Daoy (cell line): ENCODE measurements at places on chromosomes 1 and 21. TPM values are rescaled to one million over a fixed set of nuclear protein-coding genes. Genes with fewer than 3 reads are reported as not detected.

- DNase-seq: no peak
Observed at GRCh38 chr1:169186106-169186505, 79.6 kb downstream of the ATP1B1 start.

The LMOD1 gene
- total RNA-seq: not detected in 2 replicates

DNA sequence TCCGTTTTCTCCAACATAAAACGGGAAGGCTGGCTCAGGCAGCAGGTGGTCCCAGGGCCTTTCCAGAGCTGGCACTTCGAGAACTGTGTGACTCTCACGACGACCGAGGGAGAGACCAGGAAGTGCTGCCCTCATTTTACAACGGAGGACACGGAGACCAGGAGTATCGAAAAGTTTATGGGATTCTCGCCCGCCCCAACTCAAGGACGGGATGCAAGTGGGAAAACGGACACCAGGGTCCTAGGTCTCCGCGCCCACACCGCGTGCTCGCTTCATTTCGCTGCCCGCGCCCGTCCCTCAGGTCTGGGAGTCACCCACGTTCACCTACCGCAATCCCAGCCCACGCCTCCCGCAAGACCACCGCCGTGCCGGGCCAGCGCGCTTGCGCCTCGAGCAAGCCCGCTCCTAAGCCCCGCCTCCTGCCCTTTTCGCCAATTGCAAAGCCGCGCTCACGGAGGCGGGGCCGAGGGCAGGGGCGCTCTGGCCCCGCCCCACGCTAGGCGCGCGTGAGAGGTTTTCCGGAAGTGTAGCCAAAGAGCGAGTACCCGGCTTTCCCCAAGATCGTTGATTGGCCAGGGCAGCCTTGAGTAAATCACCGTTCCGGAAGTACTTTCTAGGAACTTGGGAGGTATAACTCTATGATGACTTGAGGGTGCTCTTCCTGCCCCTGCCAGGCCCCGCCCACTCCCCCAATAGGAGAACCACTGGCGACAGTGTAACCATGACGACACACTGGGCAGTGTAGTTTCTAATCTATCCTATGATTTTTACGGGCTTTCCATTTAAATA lies at the start of gene PARS2:
Gene PARS2 (minus strand): TSS at position 391 of the 789 bp plus-strand sequence. CDS start 5,362 bp downstream, outside the sequence.
- DNase-seq: peak; percentile 99

GRCh38 chr1:175072099-175072951 lies 4.7 kb downstream of the TNN start:
- DNase-seq: peak; percentile 79

The AMY2A gene
- total RNA-seq: not detected in 2 replicates

DNA sequence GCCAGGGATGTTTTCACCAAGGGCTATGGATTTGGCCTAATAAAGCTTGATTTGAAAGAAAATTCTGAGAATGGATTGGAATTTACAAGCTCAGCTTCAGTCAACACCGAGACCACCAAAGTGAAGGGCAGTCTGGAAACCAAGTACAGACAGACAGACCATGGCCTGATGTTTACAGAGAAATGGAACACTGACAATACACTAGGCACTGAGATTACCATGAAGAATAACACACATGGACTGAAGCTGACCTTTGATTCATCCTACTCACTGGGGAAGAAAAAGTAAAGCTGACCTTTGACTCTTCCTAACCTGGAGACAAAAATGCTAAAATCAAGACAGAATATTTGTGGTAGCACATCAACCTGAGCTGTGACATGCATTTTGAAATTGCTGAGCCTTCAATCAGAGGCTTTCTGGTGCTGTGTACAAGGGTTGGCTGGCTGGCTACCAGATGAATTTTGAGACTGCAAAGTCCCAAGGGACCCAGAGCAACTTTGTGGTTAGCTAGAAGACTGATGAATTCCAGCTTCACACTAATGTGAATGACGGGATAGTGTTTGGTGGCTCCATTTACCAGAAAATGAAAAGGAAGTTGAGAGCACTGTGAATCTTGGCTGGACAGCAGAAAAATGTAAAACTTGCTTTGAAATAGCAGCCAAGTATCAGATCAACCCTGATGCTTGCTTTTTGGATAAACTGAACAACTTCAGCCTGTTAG lies 190.4 kb upstream of the KCTD3 start:
- no peak for DNase-seq

The PKP1 gene
- total RNA-seq: 0.18 and 0.34 TPM in 2 replicates

DNA sequence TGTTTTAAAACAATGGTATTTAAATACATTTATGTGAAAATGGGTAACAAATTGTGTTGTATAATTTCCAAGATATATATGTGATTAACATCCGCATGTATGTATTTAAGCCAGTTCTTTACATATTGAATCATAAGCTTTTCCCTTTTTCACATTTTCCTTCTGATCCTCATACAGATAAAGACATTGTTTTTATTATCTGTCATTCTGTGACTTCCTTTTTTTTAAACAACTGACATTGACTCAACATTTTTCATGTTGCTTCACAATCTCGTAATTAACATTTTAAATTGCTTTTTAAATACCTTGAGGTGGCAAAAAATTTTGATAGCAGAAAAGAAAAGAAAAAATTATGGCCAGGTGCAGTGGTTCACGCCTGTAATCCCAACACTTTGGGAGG lies 1.4 kb downstream of the STXBP3 start:
- DNase-seq: no peak

DNA sequence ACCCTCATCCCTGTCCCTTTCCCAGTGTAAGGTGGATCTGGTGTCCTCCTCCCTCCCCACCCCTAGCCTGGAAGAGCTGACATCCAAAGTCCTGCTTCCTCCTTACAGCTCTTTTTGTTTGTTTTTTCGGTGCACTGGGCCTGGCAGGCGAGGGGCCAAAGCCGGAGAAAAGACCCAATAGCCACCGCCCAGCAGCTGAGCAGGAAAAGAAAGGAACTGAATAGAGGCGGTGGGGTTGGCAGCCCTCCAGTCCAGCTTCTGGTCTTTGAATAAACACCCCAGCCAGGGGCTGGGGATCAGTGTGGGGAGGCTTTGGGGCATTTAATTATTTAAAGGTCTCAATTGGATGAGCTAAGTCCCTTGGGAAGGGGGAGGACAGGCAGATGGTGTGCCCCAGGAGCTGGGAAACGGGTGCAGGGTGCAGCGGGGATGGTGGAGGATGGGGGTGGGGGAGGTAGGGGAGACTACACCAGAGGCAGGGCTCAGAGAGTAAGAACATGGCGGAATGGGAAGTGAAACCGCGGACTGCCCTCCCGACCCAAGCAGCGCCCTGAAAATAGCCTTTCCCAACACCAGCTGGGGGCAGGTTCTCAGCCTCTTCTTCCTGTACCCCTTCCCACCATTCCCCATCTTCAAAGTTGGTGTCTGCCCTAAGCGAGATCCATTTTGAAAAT lies 20.2 kb downstream of the BTG2 start:
- peak; percentile 34 for DNase-seq

- DNase-seq: no peak
Observed at GRCh38 chr1:36458910-36459309, 5.3 kb downstream of the MRPS15 start.

DNA sequence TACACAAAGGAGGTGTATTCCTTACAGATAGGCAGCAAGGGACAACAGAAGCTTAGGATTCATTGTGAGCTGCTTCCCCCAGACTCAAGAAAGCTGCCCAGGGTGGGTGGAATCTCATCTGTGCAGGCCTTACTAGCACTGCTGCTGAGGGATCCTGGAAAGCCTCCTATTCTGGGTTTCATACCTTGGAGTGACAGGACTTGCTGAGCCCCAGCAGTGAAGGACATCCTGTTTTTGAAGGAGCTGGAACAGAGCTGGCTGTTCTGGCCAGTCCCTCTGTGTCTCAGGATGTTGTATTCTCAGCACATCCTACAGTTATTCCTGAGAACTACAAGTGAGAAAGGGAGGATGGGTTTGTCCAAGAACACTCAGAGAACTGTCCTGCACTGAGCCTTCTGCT lies 486.3 kb downstream of the PTPRU start:
- no peak for DNase-seq

GRCh38 chr1:41014871-41015270 lies 6.7 kb downstream of the SLFNL1 start:
- DNase-seq: no peak

DNA sequence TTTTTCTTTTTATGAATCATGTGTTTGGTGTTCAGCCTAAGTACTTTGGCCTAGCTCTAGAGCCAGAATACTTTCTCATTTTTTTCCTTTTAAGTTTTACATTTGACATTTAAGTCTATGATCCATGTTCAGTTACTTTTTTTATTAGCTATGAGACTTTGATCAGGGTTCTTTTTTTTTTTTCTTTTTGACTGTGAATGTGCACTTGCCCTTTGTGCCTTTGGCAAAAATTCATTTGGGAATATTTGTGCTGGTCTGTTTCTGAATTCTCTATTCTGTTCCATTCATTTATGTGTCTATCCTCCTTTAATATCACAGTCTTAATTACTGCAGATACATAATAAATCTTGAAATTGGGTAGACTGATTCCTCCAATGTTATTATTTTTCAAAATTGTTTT lies 93.8 kb downstream of the MAP3K21 start:
- DNase-seq: no peak

DNA sequence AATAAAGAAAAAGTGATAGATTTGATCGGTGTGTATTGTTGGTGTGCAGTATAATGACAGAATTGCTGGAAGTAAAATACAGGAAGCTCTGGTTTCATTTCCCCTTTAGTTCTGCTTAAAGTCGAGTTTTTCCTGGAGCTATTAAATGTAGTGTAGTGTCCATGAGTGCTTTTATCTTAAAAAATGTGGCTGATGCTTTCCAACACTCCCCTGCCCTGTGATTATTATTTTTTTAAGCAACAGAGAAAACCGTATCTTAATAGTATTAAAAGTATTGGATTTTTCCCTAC lies 1.1 kb downstream of the LGALS8 start:
- no peak for DNase-seq

GRCh38 chr1:88276163-88276562 lies 407.9 kb upstream of the PKN2 start:
- peak; percentile 3 for DNase-seq

The SMIM1 gene
- not detected in 2 replicates for total RNA-seq

GRCh38 chr1:167013108-167013929 lies 24.2 kb downstream of the MAEL start:
- no peak for DNase-seq

GRCh38 chr1:1212780-1213344 lies 1.1 kb downstream of the TNFRSF4 start:
- DNase-seq: no peak

The GNG4 gene
- total RNA-seq: 0.98 and 2.2 TPM in 2 replicates

DNA sequence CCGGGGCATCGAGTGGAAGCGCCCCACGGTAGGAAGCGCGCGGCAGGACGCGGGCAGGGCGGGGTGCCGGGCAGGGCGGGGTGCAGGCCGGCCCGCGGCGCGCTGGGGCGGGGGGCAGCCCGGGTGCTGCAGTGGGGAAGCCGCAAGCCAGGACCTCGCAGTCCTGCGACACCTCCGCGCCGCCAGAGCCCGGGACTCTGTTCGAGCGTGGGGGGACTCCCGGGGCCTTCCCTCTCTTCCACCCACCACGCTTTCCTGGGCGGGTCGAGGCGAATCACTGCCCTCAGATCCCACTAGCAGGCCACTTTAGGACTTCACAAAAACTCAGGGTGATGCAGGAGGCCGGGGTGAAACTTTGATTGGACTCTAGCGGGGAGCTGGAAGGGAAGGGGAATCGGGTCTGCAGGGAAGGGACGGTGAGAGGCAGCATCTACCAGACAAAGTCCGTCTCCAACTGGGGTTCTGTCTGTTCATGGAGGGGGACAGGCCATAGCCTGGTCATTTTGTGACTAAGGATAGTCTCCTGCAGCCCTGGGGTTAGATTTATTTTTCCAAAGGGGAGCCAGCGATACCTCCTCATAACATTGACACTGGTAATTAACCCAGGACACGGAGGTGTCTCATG lies 623 bp downstream of the CAPN2 start:
- DNase-seq: peak; percentile 40

- DNase-seq: peak; percentile 41
Observed at GRCh38 chr1:147504801-147505311, 36.4 kb upstream of the BCL9 start.

DNA sequence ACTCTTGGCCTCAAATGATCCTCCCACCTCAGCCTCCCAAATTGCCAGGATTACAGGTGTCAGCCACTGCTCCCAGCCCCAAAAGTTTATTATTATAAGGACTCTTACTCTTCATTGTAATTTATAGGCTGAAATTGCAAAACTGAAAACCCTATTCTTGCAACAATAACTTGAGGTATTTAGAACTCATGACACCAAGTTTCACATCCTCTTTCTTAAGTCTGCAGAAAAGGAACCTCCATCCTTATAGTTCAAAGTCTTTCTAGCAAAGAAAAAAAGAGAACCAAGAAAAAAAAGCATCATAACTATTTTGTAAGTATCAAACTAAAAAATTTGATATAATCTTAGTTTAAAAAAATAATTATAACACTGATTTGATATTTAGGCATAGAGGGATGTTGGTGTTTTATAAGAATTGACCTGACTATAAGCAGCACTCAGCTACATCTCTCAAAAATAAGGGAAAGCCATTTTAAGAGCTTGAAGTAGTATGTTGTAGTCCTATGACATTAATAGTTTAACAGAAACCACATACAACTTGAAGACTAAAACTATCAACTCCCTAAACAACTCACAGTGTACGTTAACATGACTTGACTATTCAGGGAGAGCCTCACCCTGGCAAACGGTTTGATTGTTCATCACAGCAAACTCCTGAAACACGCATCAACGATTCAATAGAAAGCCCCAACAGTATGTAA lies 122.4 kb downstream of the AKT3 start:
- DNase-seq: no peak

- no peak for DNase-seq
Observed at GRCh38 chr1:52239708-52240001, 97.8 kb downstream of the ZFYVE9 start.

The UBASH3A gene
- 0.18 TPM in 1 of 2 replicates, not detected in the other for total RNA-seq

DNA sequence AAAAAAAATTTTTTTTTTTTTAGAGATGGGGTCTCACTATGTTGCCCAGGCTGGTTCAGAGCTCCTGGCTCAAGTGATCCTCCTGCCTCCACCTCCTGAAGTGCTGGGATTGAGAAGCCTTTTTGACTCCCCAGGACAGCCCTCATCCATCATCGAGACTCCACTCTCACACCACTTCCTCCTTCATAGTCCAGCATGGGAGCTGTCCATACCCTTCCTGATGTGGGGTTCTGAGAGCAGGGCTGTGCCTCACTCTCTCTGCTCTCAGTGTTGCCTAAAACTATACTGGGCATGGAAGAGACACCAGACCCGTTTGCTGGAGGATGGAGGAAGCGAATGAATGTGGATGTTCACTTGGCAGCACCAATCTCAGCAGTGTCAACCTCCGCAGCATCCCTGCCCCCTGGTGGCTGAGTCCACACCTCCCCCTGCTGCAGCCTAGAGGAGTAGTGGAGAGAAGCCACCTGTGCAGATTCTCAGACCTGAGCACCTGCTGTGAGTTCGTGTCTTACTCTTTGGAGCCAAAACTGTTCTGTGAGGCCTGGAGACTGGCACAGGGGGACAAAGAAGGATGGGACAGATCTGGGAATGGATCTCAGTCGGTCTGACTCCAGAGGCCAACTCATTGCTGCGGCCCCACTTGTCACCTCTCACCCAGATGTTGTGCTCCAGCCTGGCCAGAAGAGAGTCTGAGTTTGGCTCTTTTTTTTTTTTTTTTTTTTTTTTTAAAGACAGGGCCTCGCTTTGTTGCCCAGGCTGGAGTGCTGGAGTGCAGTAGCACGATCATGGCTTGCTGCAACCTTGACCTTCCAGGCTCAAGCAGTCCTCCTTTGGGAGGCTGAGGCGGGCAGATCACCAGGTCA lies 17.7 kb downstream of the TINAGL1 start:
- peak; percentile 88 for DNase-seq

The AVPR1B gene
- not detected in 2 replicates for total RNA-seq

The KCNH1 gene
- total RNA-seq: 2.9 and 3.0 TPM in 2 replicates
